Glomerular endothelial cell (primary cell): ENCODE measurements at places on chromosomes 3 and 15.

DNA sequence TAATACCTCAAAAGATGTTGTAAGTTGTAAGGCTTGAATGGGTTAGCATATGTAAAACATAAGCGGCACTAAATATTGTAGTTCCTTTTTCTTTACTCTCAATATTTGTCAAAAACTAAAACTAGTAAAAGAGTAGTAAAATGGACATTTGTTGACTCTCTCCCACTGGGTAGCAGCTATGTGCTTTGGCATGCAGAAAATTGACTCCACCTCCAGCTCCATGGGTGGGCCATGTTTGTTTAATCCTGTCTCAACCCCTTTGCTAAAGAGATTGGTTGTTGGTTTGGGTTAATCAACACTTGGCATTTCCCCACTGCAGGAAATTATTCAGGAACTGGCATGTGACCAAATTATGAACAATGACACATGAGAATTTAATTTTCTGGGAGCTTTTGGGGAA lies 114.8 kb downstream of the EOMES start:
- peak; percentile 64 for DNase-seq

GRCh38 chr3:9013782-9014563 lies 50.7 kb upstream of the RAD18 start:
- DNase-seq, result no peak

DNA sequence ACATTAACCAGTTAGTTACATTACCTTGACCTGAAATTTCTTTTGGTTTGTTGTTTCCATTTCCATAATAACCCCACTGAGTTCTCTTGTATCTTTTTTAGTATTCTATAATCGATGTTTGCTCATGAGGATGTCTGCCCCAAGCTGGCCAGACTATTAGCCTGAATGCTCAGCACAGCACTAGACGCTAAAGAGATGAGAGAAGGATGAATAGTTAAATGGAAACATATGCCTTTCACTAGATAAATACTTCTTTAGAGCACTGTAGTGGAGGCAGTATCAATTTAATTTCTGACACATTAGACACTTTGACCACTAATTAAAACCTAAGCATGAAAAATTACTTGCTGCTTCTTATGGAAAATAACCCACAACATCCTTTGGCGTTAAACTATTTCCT lies 654.9 kb upstream of the KCNMB2 start:
- no peak for DNase-seq

- DNase-seq, result no peak
Observed at GRCh38 chr3:43024181-43024885, 45.2 kb downstream of the GASK1A start.

DNA sequence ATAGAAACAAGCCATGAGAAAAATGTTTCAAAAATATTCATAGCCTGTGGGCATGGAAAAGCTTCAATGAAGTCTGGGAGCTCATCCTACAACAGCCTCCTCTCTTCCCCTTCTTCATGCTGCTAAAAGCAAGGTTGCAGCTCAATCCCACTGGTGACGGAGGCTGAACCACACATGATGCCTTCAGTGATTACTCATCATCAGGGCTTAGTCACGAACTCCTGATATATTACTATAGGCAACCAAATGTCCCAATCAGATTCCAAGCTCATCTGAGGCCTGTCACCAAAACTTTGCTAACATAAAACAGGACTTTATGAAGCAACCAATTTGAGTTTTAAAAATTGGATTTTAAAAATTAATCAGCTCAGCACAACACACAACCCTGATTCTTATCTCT lies 24.0 kb upstream of the SLC24A5 start:
- DNase-seq, result no peak

DNA sequence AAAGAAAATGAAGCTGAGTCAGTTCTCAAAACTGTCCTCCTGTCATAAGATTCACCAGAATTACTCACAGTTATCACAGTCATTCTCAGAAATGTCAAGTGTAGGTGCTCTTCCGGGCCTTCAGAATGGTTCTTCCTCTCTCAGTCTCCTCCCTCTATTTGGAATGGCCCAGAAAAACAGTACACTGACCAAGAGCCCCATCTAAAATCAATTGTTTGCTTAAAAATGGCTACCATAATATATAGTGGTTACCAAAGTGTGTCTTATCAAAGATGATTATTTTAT lies 99.8 kb downstream of the MECOM start:
- DNase-seq, result no peak

DNA sequence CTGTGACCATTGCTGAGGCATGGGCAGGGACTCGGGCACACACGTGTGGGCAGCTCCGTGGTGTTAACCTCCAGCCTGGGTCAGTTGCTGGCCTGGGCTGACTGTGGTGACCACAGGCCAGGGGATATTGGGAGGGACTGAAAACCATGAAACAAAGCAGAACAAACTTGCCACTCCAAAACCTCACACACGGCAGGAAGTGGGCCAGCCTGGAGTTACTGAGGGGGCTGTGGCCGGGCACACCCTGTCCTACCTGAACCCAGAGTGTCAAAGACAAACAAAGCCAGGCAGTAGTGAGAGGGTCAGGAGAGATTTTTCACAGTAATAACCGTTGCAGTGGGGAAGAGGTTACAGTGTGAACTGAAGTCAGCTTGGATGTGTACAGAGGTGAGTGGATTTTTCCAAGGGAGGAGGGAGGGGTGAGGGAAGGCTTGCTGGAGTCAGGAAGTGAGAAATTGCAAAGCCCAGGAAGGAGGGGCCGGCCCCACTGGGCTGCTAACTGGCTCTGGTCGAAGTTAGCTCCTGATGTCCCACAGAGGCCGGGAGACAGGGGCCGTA lies 40.0 kb upstream of the ATP10A start:
- no peak for DNase-seq

DNA sequence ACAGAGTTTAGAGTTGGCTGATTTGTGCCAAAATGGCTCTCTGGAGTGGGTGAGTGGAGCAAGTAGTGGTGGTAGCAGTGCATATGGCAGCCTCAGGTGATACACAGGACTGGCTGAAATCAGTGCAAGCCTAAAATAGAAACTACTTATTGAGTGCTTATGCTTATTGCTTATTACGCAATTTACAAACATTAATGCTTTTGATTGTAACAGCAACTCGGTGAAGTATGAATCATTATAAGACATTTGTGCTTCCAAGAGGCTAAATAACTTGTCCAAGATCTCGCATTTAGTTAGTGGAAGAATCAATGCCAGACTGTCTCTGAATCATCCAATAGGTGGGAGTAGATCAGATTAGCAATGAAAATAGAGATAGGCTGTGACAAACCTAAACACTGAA lies 353.8 kb downstream of the NAALADL2 start:
- no peak for DNase-seq

DNA sequence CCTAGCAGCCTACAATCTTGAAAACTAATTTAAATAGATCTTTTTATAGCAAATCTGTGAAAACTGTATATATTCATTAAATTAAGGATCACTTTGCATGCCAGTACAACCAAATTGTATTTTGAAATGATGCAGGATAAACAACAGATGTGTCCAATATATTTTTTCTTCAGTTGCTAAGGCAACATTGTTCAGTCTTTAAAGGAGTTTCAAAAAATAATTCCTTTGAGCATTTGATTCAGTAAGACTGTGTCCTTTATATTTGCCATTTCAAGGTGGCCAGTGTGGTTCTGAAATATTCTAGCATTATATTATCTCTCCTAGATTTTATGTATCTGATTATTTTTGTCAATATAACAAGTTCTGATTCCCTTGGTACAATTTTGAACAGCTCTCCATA lies 254.7 kb downstream of the PLOD2 start:
- DNase-seq, result no peak

GRCh38 chr3:132669256-132669777 lies 9.2 kb downstream of the UBA5 start:
- no peak for DNase-seq

DNA sequence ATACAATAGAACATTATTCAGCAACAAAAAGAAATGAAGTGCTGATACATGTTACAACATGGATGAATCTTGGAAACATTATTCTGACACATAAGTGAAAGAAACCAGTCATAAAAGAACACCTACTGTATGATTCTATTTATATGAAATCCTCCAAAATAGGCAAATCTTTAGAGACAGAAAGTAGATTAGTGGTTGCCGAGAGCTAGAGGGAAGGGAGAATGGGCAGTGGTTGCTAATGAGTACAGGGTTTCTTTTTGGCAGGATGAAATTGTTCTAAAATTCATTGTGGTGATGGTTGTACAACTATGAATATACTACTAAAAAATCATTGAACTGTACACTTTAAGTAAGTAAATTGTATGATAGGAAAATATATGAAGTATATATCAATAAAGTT lies 6.3 kb upstream of the LRRC58 start:
- DNase-seq, result no peak

DNA sequence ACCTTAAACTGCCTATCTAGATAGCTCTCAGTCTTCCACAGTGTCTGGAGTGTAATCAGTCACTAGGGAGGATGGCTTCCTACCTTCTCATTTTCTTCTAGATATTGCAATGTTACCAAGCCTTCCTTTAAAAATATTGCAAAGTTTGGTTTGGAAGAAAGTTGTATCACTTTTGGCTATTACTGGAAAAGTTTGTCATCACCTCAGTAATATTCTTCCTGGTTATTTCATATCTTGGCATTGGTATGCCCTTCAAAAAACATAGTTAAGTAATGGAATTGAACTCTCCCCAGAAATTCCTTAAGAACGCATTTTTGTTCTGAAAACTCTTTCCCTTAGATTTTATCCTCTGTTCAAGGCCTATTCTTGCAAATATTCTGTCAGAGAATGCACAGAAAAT lies 179.3 kb upstream of the MME start:
- no peak for DNase-seq

- no peak for DNase-seq
Observed at GRCh38 chr3:123499322-123499721, 50.4 kb upstream of the ADCY5 start.

GRCh38 chr3:44048196-44048924 lies 193.3 kb upstream of the TOPAZ1 start:
- no peak for DNase-seq

- DNase-seq, result no peak
Observed at GRCh38 chr15:62559381-62559733, 394.3 kb upstream of the C2CD4B start.

DNA sequence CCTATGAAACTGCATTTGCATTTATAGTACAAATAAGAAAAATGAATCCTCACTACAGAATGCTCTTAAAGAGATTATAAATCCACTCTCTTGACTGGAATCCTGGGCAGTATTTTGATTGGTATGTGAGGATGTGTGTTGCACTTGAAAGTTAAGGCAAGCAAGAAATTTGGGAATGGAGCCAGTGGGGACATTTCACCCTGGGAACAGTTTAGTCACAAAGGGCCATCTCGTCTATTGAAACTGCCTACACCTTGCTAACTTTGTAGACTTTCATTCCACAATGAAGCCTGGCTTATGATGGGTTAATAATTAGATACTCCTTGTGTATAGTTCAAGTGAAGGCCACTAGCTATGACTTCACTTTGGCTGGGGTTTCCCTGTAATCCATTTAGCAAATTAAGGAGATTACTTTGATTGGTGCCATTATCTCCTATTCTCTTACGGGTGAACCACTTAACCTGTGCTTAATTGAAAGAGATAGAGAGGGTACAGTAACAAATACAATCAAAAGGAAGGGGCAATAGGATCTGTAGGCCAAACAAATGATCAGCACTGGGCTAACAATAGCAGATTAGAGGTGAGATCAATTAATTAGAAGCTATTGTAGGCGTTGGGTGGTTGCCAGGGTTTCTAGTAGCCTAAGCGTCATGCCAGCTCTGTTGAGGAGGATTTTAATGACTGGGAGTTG lies 146.9 kb upstream of the RARB start:
- no peak for DNase-seq
